ENCODE measurements at places on chromosomes 12 and 14. TPM values are rescaled to one million over a fixed set of nuclear protein-coding genes. Genes with fewer than 3 reads are reported as not detected.

DNA sequence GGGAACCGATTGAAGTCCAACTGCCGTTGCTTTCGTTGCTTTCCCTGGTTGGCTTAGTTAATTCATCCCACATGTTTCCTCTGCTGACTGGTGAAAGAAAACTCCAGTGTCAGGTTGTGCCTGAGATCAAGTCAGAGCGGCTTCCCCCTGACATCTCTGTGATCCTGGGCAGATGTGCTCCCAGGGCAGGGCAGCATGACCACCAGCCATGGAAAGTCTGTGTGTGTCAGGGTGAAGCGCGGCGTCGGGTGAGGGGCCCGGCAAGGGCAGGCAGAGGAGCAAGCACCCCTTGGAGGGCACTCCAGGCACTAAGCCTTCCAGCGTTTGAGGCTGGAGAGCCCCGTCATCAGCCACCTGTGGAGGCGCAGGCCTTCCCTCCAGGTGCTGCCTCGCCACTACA lies 54.5 kb upstream of the IGF1 start:
- no peak for DNase-seq

GRCh38 chr12:50508970-50509663 lies 4.3 kb downstream of the DIP2B start:
- DNase-seq, result no peak

DNA sequence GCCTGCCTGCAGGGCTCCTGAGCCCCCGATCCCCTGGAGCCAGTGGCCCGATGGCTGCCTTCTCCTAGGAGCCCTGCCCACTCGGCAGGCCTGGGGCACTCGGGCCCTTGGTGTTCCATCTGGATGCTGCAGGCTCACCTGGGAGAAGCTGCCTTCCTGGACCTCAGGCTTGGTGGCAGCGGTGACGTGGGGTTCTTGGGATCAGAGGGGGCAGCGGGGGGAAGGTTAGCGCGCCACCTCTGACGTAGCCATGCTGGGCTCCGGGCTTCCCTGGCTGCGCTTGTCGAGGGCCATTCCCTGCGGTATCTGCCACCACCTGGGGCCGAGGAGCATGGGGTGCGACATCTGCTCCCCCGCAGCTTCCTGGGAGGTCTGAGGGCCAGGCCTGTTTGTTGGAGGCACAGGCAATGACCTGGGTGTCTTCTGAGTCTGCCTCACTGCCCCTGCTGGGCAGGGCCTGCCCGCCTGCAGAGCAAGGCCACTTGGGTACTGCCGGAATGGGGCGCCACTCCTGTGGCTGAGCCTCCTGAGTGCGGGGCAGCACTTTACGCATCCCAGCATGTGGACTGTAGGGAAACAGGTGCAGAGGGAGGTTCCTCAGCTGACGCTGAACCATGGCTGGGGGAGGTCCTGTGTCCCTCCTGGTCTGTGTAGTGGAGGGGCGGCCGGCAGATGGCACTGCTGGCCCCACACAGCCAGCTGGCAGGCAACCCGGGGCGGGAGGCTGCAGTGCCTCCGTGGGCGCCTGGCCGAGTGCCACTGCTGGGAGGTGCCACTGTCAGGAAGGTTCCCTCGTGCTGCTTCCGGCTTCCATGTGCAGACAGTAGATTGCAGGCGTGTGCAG lies 20.3 kb downstream of the MTA1 start:
- DNase-seq, result no peak

DNA sequence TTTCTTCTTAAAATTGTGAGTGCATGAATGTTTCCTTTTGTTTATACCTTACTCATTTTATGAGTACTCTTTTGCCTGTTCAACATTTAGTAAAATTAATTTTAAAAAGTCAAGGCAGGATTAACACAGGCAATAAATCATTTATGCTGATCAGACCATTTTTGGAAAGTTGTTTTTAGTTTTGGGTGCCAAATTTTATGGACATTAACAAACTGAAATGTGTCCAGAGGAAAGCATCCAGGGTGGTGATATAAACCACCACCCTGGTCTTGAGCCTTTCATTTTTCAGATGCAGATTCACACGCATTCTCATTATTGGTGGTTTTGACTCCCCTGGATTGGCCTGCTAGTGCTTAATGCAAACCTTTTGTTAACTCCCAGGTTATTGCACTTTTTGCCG lies 26.3 kb downstream of the RASSF8 start:
- DNase-seq, result no peak

- no peak for DNase-seq
Measured at GRCh38 chr12:57418255-57418654, 12.6 kb downstream of the R3HDM2 start.

- DNase-seq, result no peak
Measured at GRCh38 chr12:13074396-13075117, 28.9 kb downstream of the GSG1 start.

GRCh38 chr14:76696791-76697190 lies 64.5 kb upstream of the VASH1 start:
- no peak for DNase-seq

DNA sequence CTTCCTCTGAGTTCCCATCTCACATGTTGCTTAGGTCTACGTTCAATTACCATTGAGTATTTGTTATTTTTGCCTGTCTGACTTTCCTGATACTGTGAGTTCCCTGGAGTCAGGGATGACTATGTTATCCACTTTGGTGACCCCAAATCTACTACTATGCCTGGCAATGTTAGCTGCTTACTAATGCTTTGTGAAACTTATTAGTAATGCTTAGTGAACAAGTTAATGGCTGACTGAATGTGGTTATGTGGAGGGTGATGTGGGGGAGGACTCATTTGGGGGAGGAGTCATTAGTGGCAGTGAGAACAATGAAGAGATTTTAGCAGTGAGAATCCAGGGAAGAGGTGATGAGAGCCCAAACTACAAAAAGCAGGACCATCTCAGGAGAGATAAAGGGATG lies 121.6 kb downstream of the KTN1 start:
- DNase-seq, result no peak

Gene LMNTD1
- total RNA-seq, result not detected

Gene WSCD2
- 0.13 TPM for total RNA-seq

Gene IGF1
- 66.9 TPM for total RNA-seq

Gene TAS2R9
- total RNA-seq, result 0.56 TPM
